ENCODE measurements at places on chromosomes 1 and 21.
A peak's percentile ranks its signal among the peaks of the same experiment; 100 is the strongest.

- DNase-seq: no peak
Observed at GRCh38 chr1:100972185-100972584, 53.4 kb downstream of the DPH5 start.

DNA sequence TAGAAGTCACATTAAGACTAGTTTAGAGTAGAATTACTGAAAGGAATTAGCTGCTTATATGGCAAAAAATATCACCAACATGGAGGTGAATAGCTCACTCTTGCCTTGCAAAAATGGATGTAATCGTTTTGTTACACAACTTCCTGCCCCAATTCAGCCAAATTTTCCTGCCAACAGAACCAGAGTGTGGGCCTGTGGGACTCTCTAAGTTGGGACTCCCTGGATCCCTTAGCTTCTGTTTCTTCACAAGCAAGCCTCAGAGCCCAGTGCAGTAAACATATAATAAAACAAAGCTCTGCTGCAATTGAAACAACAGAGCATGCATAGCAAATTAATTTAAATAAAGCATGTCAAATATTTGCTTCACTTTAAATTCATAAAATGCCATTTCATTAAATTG lies 232.5 kb downstream of the TNR start:
- no peak for DNase-seq

DNA sequence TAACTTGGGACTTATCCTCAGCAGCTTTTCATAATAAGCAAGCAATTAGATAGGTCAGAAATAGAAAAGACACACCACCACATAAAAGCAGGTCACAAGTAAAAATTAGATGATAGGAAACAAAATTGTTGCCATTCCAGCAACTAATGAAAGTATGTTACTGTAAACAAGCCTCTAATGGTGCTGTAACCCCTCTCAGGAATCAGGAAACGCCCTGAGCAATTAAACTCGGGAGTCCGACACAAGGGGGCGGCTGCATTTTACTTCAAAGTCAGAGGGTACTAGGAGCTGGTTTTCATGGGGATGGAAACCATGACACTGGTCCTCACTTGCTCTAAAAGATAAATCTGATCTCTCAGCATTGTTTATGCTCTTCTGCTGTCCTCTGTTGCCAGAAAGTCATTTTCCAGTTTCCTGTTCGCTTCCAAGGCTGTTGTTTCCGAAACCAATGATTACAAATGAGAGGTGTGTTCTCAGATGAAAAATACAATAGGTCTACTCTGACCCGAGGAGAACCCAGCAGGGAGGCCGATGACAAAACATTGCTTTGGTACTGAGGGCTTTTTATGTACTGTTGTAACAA lies 93.4 kb downstream of the TGFBR3 start:
- DNase-seq: no peak

- DNase-seq: no peak
Observed at GRCh38 chr21:35537604-35538003, 488.5 kb upstream of the RUNX1 start.

DNA sequence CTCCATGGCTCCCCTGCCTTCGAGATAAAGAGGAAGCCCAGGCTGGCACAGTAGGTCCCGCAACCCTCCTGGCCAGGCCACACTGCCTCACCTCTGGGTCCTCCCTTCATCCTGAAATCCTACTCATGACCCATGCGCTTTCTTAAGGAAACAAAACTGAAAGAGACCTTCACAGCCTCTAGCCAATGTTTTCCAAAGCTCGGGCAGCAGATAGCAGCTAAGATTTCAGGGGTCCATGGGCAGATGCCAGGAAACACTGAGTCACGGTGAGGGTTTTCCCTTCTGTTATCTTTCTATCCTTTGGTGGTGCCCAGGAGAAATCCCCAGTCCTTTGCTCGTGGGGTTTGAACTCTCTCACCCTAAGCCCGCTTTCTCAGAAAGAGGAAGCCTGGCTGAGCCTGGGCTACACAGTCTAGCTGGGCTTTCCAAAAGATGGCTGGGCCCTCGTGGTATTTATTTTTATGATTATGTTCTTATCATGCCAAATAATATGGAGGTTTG lies 26.6 kb downstream of the TTC39A start:
- DNase-seq: no peak

DNA sequence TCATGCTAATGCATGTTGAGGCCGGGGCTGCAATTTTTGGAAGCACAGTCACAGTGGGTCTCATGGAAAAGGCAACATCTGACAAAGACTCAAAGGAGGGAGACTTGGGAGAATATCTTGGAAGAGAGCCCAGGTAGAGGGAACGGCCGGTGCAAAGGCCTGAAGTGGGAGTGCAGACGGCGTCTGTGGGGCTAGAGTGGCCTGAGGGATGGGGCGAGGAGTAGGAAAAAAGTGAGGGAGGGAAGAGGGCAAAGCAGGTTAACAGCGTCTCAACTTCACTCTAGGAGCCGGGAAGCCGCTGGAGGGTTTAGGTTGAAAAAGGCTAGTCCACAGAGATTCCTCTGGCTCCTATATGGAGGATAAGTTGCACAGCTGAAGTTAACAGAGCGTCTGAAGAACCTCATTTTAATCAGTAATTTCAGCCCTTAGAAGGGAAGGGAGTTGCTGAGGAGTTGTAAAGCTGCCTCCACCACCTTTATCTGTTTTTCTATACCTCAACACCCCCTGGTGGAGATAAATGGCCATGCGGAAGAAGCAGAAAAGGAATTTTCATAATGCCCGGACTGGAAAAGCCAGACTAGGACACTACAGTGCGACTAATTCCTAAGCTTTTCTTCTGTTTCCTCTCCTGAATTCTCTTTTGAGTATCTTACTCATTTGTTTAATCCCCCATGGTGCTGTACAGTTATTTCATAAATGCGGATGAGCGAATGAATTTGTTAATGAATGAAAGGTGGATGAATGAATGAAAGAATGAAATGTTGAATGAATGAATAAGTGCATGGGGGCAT lies 78.7 kb upstream of the ZNF281 start:
- peak; percentile 36 for DNase-seq

GRCh38 chr21:36167541-36167940 lies 10.9 kb downstream of the DOP1B start:
- no peak for DNase-seq

DNA sequence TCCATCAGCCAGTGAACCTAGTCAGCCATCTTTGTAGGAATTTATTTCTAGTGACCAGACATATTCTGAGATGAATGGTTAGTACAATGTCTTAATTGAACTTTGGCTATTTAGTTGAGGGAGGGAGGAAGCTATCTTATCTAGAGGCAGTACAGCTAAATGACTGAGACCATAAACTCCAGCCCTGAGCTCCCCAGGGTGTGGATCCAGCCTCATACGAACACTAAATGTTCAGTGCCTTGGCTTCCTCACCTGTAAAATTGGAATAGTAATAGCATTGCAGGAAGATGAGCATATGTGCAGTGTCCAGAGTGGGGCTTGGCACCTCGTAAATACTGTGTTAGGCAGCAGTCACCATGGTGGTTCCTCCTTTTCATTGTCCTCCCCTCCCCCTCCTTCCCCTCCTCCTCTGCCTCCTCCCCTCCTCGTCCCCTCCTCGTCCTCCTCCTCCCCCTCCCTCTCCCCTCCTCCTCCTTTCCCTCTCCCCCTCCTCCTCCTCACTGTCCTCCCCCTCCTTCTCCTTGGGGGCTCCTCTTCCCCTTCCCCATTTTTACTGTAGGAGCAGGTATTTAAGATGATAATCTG lies 108.2 kb downstream of the GALNT2 start:
- DNase-seq: no peak

- DNase-seq: no peak
Observed at GRCh38 chr1:37476087-37476452, 1.7 kb downstream of the ZC3H12A start.

DNA sequence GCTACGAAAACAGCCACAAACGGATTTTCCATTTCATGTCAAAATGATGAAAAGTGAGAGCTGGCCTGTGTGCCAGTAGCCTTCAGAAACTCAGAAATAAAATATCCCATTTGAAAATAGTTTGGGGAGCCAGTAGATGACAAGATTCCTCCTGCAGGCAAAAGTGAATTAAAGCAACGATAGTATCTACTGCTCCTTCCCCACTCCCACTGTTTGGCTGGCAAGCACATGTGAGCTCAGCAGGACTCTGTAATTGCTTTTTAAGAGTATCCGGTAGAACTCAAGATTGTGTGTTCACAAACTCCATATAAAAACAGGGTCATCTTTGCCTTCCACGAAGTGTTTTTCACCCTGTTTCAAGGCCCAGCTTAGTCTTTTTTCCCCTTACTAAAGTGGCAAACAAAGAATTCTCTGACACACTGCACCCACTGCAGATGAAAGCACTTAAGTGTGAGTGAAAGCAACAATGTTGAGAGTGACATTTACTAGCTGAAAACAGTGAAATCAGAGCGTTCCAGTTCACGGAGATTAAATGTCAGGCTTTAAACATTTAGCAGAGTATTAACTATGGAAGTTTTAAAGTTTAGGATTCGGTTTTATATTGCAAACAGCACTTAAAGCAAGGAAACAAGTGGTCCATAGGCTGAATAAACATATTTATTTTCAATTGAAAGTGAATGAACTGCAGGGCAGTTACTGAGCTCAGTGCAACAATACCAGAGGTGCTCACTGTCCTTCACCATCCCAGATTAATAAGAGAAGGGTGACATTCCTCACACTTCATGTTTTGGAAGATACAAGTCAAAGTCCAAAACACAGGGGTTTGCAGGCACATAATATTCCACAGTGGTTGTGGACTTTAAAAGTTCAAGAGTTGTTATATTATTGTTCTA lies 70.0 kb downstream of the ALG14 start:
- DNase-seq: no peak

GRCh38 chr1:86975993-86976550 lies 61.6 kb downstream of the HS2ST1 start:
- no peak for DNase-seq

GRCh38 chr1:214124281-214124805 lies 136.6 kb downstream of the PROX1 start:
- no peak for DNase-seq

DNA sequence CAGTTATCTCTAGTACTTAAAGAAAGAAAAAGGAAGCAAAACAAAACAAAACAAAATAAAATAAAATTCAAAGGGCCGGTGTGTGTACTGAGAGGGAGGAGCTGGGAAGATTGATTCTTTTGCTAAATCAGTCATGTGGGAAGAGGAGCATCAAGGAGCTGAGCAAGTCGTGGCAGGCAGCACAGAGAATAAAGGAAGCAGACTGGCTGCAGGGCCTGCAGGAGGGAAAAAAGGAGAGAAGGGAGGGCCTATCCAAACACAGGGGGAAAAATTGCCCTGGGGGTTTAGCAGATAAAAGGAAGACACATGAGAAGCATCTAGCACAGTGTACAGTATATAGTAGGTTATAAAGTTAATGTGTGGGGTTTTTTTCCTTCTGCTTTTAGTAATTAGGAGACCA lies 27.6 kb downstream of the AGO4 start:
- DNase-seq: no peak

DNA sequence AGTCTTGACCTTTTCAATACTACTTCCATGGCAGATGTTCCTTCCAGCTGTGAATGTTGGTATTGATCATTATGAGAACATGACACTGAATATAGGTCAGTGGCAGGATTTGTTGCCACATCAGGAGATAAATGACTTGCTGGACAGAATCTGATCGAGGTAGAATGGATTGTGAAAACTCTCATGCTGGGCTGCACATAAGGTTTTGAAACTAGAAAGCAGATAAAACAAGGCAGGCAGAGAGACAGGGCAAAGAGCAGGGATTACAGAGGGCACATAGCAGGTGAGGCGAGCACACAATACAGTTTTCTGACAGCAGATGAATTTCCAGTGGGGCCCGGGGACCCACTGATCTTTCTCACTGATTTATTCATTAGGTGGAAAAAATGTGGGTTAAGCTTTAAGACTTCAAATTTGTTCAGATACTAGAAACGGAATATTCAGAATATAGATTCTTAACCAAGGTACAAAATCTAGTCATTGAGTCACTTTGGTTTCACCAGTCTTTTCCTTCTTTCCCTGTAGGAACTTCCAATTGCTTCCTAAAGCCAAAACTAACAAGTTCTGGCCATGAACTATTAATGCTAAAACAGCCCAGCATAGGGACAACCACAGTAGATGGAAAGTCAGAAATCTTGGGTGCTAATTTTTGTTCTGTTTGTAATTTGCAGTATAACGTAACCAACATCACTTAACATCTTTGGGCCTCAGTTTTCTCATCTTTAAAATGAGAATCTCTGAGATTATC lies 296.0 kb upstream of the PTBP2 start:
- DNase-seq: no peak

DNA sequence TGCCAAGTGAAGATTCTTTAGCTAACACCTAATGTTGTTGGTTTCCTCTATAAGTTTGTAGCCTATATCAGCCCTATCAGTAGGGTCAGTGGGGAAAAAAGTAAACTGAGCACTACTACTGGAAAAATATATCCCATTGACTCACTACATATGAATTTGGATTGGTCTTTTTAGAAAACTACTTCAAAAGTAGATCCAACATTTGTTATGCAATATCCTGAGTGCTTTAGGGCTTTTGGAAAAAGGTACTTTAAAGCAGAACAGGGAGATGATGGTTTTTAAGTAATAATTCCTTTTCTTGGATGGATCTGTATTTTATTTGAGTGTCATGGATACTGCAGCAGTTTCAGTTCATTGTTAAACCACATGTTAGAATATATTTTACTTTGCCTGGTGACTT lies 7.1 kb downstream of the C1orf21 start:
- no peak for DNase-seq

- no peak for DNase-seq
Observed at GRCh38 chr1:207789792-207790787, 38.2 kb downstream of the CD46 start.

DNA sequence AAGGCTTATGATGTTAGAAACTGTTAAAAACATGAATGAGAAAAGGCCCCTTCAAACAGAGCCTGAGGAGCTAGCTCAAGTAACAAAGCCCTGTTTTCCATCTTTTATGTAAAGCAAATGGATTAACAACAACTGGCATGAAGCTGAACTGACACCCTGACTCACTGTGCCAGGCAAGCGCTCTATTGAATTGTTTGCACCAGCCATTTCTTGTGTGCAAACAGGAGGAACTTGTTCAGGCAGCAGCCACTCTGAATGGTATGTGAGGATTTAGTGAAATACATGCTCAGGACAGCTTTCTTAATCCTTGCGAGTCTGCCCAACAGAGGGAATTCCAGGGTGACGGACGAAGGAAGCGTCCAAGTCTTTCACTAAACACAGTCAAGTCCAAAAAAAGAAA lies 291.1 kb upstream of the ADGRL2 start:
- DNase-seq: no peak

- DNase-seq: peak; percentile 38
Observed at GRCh38 chr1:183543619-183544204, 46.5 kb downstream of the NCF2 start.

DNA sequence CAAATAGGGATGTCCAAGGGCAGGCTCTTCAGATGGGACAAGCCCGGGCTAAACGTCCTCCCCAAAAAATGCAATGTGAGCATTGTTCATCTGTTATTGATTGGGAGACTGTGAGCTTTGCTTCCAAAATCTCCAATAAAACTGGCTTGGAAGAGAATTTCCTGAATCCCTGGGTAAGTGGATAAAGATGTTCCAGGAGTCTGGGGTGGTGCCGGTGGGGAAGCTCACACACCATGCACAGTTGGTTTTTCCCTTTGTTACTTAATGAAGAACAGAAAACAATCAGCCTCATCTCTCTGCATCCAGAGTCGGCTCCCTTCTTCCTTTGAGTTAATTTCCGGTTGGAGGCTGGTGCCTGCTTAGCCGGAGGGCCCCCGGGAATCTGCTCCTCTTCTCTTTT lies 72.1 kb upstream of the ZBTB40 start:
- no peak for DNase-seq

All from CD4-positive, alpha-beta T cell treated with Interleukin-6 at 100 ng/mL for 8 hours (primary cell).